Naive B cell (primary cell): ENCODE measurements at places on chromosomes 3 and 15.

- no peak for DNase-seq
Observed at GRCh38 chr3:70471464-70472342, 159.3 kb upstream of the MDFIC2 start.

DNA sequence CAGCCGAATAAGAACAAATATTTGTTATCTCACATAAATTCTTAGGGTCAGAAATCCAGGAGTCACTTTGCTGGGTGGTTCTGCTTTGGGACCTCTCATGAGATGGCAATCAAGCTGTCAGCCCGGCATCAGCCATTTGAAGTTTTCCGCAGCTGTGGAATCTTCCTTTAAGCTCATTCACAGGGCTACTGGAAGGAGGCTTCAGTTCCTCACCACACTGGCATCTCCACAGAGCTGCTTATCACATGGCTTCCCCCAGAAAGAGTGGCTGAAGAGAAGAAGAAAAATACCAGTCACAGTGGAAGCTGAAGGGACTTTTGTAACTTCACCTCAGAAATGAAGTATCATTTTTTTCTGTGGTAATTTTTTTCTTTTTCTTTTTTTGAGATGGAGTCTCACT lies 267.7 kb downstream of the CHL1 start:
- no peak for DNase-seq

DNA sequence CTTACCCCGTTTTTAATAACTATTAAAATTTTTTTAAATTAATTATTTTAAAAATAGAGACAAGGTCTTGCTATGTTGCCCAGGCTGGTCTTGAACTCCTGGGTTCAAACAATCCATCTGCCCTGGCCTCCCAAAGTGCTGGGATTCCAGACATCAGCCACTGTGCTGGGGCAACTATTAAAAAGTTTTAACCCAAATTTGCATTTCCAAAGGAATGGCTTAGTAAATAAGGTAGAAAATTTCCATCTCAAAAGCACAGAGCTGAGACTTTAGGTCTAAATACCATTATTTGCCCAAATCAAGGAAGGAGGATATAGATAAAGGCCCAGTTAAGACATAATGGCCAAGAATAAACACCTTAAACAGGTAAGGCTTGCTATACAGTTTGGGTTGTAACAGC lies 56.4 kb downstream of the MINDY4B start:
- DNase-seq = no peak

GRCh38 chr3:171933441-171933840 lies 90.3 kb downstream of the TMEM212 start:
- DNase-seq = no peak

GRCh38 chr3:31765871-31766270 lies 215.2 kb downstream of the OSBPL10 start:
- no peak for DNase-seq

DNA sequence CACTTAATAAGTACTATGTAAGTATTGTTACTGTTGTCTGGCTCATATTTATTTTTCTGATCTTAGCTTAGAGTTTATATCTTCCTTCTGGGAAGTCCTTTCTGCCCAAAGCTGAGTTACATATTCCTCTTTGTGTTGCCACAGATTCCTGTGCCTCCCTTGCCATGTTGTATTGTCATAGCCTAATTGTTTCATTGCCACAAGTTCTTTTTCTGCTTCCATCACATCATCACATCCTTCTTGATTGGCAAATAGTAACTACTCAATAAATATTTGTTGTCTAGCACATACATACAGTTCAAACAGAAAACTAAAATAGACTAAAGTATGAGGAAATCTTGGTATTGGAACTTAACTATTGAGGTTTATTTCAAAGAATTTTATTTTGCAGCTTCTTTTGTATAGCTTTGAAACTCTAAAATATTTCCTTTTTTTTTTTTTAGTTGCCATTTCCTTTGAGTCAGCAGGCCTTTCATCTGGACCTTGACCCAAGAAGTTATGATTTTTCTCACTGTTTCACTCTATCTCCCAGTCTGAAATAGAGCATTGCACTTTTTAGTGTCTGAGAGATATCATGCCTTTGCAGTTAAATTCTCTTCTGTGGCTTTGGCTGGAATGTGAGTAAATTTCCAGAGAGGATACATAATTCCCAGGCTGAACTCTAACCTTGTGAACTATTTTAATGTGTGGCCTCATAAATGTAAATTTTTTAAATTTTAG lies 98.2 kb downstream of the ZNF609 start:
- no peak for DNase-seq

DNA sequence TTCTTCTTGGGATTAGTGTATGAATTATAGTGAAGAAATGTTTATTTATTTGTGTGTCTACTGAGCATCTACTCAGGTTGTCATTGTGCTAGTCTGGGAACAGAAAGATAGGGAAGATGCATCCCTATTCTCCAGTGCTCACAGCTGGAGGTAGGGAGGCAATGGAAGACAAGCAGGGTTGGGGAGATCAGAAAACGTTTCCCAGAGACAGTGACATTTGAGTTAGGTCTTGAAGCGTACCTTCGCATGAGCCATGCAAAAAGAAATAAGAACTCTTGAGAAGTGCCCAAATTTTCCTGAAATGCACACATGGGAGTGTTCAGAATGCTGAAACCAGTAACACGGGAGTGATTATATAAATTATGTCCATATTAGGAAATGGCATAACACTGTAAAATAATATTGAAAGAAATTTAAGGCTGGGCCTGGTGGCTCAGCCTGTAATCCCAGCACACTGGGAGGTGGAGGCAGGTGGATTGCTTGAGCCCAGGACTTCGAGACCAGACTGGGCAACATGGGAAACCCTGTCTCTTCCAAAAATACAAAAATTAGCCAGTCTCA lies 5.3 kb upstream of the CEMIP start:
- DNase-seq = no peak

GRCh38 chr3:170529346-170529745 lies 56.5 kb downstream of the SLC7A14 start:
- no peak for DNase-seq

GRCh38 chr3:124793054-124793739 lies 62.9 kb downstream of the UMPS start:
- DNase-seq = no peak

- no peak for DNase-seq
Observed at GRCh38 chr3:11195721-11196332, 41.5 kb downstream of the HRH1 start.

GRCh38 chr3:98726084-98726483 lies 37.1 kb upstream of the ST3GAL6 start:
- no peak for DNase-seq

GRCh38 chr3:128193168-128193567 lies 39.9 kb downstream of the EEFSEC start:
- DNase-seq = no peak

DNA sequence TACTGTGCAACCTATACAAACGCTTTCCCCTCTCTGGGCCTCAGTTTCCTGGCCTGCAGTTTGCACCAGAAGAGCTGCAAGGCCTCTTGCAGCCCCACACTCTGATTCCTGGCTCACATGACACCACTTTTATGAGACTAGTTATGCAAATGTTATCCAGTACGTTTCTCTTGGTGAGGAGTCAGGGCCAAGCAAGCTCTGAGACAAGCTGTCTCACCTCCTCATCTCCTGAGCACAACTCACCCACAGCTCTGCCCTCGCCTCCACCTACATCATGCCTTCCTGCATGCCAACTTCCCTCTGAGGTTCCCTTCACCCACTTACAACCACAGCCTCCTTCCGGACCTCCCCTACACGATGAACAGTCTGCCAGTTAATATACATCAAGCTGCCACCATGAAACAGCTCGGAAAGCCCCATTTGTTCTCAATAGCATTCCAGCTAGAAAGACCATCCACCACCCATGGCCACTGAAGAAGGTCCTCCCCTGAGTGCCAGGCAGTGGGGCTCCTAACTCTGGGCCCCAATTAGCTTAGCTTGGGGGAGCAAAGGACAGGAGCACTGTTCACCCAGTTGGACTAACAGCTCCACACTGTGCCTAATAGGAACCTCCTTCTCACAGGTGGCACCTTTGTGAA lies 25.0 kb downstream of the CRYGS start:
- peak; percentile 75 for DNase-seq

DNA sequence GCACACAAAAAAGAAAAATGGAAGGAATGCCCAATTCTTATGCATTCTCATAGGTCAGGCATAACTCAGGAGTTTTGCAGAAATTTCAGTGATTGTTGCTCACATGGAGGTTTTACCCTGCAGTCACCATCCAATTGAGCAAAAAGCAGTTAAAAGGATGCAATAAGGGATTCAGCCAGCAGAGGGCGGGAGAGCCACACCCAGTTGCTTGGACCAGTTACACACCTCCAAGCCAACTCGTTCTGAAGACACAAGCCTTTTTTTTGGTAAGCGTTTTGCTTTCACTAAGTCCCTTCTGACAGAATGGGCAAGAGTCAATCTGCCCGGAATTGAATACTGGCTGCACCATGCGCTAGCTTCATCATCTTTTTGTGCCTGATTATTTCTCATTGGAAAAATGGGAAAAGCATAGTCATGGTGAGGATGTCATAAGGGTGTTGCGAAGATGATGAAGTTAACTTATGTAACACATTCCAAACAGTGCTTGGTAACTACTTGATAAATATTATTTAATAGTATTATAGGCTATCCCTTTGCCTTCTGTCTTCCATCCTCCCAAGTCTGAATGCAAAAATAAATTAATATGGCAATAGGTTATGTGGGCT lies 154.4 kb upstream of the SGO1 start:
- DNase-seq = peak; percentile 25

GRCh38 chr3:188232656-188233055 lies 78.7 kb downstream of the LPP start:
- DNase-seq = no peak

- no peak for DNase-seq
Observed at GRCh38 chr15:44535092-44535491, 1.9 kb upstream of the EIF3J start.

GRCh38 chr15:39184701-39185390 lies 396.0 kb upstream of the THBS1 start:
- DNase-seq = no peak

DNA sequence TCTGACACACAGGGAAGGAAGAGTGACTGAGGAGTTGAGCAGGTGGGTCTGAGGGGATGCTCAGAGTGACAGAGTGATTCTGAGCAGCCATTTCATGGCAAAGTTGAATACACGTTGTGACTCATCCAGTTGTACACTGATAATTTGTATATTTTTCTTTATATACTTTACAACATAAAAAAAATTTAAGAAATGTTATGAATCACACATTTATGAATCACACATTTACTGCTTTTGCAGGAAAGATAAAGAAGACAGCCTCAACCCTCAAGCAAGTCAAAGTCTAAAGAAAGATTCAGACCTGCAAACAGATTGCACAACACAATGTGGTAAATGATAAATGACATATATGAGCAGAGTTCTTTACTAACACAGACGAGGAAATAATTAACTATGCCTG lies 21.0 kb upstream of the CHMP2B start:
- DNase-seq = no peak

DNA sequence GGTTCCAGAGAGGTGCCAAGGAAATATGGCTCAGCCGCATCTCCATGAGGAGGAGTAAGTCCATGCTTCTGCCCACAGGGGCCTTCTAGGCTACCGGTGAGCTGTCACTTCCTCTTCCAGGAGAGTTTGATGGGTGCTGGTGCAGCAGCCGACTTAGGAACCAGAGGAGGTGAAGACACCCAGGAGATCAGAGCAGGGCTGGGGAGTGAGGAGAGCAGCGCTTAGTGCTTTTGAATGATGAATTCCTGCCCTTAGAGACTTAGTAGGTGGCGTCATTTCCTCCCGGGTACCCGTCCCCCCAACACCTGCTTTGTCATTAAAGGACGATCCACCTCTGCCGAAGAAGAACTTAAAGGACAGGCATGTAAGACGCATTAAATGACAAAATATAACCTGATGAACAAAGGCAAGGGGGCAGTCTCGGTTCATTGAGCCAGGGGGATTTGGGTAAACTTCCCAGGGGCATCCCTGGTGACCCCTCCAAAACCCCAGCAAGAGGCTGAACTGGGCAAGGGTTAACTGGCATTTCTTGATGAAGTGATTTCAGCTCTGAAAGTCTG lies 67.6 kb downstream of the HES1 start:
- peak; percentile 51 for DNase-seq

DNA sequence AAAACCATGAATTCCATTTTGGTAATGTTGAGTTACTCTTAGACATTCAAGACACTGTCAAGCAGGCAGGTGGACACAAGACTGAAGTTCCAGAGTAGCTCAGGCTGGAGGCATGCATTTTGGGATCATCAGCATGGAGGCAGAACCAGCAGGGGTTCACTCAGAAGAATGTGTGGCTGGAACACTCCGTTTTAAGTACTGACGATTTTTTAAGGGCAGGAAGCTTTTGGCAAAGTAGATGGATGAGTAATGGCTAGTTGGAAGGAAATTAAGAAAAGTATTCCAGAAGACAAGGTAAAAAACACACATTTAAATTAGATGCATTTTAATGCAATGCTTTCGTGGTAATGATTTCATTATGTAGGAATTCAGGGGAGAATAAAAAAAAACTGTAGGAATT lies 420.4 kb downstream of the ROBO2 start:
- DNase-seq = no peak

GRCh38 chr15:101275018-101275417 lies 2.3 kb downstream of the SELENOS start:
- DNase-seq = no peak

DNA sequence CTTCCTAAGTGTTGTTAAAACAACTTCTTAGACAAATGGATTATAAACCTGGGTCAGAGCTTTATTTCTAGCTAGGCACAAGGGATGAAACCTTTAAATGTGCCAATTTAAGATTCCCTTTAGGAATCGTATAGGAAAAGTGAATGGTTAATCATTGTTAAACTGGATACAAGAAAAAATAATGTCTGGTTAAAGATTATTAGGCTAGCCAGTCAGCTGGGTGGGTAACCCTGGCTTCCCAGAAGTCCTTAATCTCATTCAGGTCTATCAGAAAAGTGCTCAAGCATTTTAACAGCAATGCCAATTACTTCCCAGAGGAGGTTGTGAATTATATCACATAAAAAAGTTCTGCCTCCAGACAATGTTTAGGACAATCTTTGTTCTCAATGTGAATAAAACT lies 37.6 kb downstream of the NANOGP8 start:
- DNase-seq = no peak

- DNase-seq = no peak
Observed at GRCh38 chr3:188712248-188712924, 459.4 kb upstream of the TPRG1 start.

- no peak for DNase-seq
Observed at GRCh38 chr15:83514584-83514983, 67.4 kb downstream of the SH3GL3 start.

DNA sequence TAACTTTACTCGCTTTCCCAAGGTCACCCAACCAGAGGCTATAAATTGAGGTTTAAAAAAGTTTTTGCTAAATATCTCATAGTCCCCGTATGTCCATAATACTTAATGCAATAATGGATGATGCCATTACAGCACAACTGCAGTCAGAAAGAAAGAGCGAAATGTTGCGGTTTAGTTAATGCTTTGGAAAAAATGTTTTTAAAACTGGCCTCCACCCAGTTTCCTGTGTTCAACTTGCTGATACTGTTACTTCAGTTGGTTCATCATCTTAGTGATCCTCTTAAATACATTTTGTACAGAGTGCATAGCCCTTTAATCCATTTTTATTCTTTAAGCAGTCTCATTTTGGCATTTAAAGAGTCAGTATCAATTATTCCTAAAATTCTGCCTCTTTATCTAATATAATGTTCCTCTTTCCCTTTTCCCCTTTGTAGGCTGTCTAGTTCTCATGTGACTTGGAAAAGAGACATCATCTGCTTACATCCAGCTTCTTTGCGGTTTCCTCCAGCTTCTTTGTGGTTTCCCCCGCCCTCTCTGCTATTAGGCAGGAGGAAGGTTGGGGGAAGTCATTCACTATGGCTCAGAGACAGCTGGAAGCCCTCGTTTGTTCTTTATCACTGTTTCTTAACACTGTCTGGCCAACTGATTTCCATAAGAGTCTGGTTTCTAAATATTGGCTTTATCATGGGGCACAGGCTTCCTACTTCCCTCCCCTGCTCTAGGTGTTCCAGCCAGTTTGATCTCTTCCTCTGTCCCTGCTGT lies 154.3 kb downstream of the GOLIM4 start:
- no peak for DNase-seq
